ENCODE measurements at places on chromosomes 3 and 15.

- DNase-seq = no peak
Measured at GRCh38 chr3:193236599-193236998, 4.4 kb upstream of the PLAAT1 start.

GRCh38 chr3:188529228-188529627, 375.3 kb downstream of the LPP start:
- no peak for DNase-seq

DNA sequence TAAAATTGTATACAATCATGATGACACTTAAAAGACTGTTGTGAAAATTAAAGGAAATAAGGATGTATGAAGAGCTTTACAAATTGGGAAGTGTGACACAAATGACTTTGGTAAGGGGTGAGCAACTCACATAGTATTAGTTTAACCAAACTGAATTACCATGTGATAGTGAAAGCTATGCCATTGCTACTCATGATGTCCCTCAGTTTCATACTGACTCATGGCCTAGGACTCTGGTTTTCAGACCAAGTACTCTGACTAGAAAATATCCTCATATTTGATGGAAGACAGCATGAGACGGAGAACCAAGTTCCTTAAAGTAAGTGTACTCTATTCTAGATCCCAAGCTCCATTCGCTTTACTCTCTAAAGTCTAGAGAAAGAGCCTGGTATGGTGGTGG, 203.2 kb upstream of the ICE2 start:
- no peak for DNase-seq

- DNase-seq = no peak
Measured at GRCh38 chr15:42456971-42457370, 34.0 kb downstream of the ZNF106 start.

GRCh38 chr3:14823910-14824629, 5.3 kb downstream of the FGD5 start:
- no peak for DNase-seq

DNA sequence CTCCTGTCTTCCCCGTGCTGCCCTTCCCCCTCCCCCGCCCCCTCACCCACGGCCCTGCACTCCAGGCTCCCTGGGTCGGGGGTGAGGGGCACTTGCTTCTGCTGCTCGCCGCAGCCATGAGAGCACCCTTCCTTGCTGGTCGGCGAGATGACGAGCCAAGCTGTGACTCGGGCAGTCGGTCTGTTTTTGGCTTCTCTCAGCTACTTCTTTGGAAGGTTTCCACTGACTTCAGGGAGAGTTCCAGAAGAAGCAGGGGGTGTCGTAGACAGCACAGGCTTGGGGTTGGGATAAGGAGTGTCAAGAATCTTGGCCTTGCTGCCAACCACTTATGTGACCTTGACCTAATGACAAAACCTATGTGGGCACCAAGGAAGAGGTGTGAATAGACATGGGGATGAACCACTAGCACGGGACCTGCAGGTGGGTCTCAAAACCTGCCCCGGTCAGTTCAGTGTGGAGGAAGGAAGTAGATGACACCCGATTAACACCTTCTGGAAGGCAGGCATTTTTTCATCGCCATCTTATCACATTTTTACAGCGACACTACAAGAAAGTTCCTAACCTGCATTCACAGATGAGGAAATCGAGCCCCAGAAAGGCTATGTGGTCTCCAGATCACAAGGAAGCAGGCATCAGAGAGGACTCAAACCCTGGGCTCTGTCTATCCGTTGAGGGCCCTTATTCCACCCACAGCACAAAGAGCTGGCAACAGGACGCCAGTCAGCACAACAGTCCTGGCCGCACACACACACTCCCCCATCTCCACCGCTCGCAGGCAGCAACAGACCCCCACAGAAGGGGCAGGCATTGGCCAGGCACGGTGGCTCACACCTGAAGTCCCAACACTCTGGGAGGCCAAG, 120.9 kb downstream of the LIPC start:
- DNase-seq = no peak

GRCh38 chr15:40424483-40425115, 16.2 kb upstream of the BAHD1 start:
- no peak for DNase-seq

DNA sequence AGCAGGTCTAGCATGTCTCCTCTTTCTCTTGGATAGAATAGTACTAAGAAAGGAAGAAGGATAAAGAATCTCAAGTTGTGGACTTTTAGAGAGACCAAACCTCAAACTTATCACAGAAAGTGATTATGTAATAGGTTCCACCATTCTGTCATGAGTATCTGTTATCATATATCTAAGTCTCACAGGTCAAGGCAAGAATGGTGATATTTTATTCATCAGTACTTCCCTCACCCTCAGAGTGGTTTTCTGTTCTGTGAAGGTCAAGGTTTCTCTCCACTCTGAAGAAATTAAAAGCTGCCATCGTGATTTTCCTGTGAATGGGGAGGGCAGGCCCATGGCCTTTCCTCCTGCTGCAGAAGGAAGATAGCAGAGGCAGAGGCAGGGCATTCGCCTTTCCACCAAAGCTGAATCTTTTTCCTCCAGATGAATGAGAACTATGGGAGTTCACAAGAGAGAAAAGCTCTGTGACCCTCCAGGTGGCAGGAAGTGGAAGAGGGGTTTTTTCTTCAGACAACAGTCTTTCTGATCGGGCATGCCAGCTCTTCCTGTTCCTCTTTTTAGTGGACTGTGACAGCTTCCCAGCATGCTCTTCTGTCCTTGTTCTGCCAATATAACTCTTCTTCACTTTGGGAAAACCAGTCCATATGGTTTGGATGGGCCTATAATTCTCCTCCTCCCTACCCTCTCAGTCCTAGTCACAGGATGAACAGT, 37.1 kb upstream of the CCK start:
- no peak for DNase-seq

- no peak for DNase-seq
Measured at GRCh38 chr15:96888764-96889163, 558.3 kb downstream of the NR2F2 start.

Data from stimulated activated CD8-positive, alpha-beta memory T cell treated with anti-CD3 and anti-CD28 coated beads, Interleukin-4, amount 100 ng/mL, for 24 hours (primary cell).